Fibroblast of lung (primary cell): ENCODE measurements at places on chromosomes 1 and 21. TPM values are rescaled to one million over a fixed set of nuclear protein-coding genes. Genes with fewer than 3 reads are reported as not detected.

- H3K36me3 ChIP-seq, result peaks cover 6% of the 10 kb centered on the region
- H3K4me3 ChIP-seq, result peak within 1 kb of the TSS; percentile 100
- peak; percentile 83 for DNase-seq
- H3K4me1 ChIP-seq, result peaks cover 3% of the 10 kb centered on the region
- H3K27me3 ChIP-seq, result no peaks in the 10 kb centered on the region
- H3K27ac ChIP-seq, result peak within 1 kb of the TSS; percentile 68
Observed at GRCh38 chr1:153985941-153986761, at the start of gene RAB13. TSS of gene RAB13 (minus strand) at chr1:153986339. CDS start at chr1:153986236, 103 bp downstream.

- no peaks in the 10 kb centered on the region for H3K27me3 ChIP-seq
- no peaks in the 10 kb centered on the region for H3K4me1 ChIP-seq
- no peak overlapping the region for H3K27ac ChIP-seq
- DNase-seq, result no peak
Observed at GRCh38 chr1:15838721-15839120, 8.8 kb upstream of the SPEN start.

Gene RHD
- not detected in 2 replicates for total RNA-seq

Gene CFHR2
- not detected in 2 replicates for total RNA-seq

DNA sequence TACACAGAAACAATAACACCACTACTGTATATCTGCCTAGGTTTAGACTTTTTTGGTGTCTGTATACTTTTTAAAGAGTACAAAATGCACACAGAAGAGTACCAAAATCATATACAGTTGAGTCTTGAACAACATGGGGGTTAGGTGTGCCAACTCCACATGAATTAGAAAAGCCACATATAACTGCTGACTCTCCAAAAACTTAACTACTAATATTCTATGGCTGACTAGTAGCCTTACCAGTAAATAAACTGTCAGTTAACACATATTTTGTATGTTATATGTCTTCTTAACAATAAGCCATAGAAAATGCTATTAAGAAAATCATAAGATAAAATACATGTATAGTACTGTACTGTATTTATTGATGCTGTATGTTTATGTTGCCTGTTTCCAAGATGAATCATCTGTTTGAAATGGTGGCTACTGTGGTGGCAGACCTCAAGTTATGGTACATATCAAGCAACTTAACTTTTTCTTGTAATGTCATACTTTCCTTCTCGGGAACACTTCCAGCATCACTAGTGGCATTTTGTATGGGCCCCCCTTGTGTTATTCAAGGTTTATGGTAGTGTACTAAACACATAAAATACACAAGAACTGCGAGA, 71.2 kb downstream of the LHX4 start:
- H3K27me3 ChIP-seq, result no peaks in the 10 kb centered on the region
- no peak overlapping the region for H3K27ac ChIP-seq
- DNase-seq, result peak; percentile 33

DNA sequence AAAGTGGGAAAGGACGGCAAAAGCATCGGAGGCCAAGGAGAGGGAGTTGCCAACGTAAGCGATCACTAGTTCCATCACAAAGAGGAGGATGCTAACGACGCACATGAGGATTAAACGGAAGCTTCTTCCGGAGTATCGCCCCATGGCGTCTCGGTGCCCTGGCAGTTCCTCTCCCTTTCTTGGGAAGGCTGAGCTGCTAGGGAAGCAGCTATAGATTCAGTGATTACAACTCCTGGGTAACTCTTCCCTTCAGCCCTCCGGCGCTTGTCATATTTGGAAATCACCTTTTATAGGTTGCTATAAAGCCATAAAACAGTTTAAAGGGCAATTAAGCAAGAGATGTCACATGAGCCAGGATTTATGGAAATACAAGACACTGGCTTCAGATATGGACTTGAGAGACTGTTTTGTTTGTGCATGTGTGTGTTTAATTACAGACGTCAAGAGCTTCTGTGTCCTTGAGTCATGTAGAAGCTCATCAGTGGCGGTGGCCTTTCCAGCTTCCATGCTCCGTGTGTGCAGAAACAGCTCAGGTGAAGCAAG, 30.6 kb upstream of the SLC30A10 start:
- H3K27ac ChIP-seq, result no peak overlapping the region
- H3K36me3 ChIP-seq, result no peaks in the 10 kb centered on the region
- no peak for DNase-seq
- H3K4me3 ChIP-seq, result no peak overlapping the region
- no peaks in the 10 kb centered on the region for H3K4me1 ChIP-seq

Gene PTPRU
- total RNA-seq, result 25.8 and 27.0 TPM in 2 replicates

Gene PM20D1
- not detected in 2 replicates for total RNA-seq

Gene CELA3B
- not detected in 2 replicates for total RNA-seq

DNA sequence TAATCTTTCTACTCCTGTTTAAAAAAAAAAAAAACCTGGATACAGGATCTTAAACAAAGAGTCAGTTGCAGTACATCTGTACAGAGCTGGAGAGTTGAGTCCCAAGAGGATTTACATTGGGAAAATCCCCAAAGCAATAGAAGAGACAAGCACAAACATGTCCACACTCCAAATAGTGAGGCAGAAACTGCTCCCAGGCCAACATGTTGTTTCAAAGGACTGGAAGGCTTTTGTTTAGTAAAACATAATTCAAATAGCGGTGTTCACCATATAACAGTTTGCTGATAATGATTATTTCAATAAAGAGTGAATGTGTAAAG, 425.4 kb downstream of the ADGRL2 start:
- no peak overlapping the region for H3K4me3 ChIP-seq
- H3K36me3 ChIP-seq, result no peaks in the 10 kb centered on the region
- no peaks in the 10 kb centered on the region for H3K27me3 ChIP-seq
- H3K4me1 ChIP-seq, result peaks cover 7% of the 10 kb centered on the region
- no peak overlapping the region for H3K27ac ChIP-seq

- no peak for DNase-seq
- peaks cover 11% of the 10 kb centered on the region for H3K27me3 ChIP-seq
- H3K4me3 ChIP-seq, result no peak overlapping the region
- peaks cover 9% of the 10 kb centered on the region for H3K4me1 ChIP-seq
- H3K36me3 ChIP-seq, result no peaks in the 10 kb centered on the region
Observed at GRCh38 chr21:38675182-38675824, 130.4 kb upstream of the ETS2 start.

Gene SAMD11
- 3.8 and 7.7 TPM in 2 replicates for total RNA-seq

DNA sequence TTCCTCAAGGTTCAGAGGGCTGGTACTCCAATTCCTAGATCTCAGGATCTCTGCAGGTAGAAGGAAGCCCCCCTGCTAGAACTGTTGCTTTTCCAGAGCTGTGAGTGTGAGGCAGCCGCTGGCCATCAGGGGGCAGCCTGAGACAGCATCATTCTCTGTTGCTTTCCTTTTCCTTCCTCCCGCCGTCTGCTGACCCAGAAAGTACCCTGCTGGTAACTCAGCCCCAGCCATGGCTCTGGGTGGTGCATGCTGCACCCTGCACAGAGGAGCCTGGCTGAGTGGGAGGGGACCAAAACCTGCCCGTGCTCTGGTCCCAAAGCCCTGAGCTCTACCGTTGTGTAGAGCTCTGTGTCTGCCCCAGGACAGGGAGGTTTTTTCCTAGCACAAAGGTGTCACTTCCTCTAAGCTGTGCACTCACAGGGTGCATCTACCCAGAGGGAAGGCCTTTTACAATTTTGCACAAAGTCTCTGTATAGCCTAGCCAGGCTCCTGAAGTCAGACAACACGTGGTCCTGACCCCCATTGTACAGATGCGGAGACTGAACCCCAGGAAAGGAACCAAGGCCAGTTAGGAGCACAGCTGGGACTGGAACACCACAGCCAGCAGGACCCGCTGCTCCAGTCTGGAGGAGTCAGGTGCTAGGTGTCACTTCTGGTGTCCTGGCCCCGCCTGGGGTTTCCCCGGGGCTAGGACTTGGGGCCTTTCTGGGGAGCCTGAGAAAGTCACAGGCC, 5.6 kb upstream of the FAM131C start:
- H3K4me1 ChIP-seq, result peaks cover 16% of the 10 kb centered on the region
- H3K27ac ChIP-seq, result no peak overlapping the region

DNA sequence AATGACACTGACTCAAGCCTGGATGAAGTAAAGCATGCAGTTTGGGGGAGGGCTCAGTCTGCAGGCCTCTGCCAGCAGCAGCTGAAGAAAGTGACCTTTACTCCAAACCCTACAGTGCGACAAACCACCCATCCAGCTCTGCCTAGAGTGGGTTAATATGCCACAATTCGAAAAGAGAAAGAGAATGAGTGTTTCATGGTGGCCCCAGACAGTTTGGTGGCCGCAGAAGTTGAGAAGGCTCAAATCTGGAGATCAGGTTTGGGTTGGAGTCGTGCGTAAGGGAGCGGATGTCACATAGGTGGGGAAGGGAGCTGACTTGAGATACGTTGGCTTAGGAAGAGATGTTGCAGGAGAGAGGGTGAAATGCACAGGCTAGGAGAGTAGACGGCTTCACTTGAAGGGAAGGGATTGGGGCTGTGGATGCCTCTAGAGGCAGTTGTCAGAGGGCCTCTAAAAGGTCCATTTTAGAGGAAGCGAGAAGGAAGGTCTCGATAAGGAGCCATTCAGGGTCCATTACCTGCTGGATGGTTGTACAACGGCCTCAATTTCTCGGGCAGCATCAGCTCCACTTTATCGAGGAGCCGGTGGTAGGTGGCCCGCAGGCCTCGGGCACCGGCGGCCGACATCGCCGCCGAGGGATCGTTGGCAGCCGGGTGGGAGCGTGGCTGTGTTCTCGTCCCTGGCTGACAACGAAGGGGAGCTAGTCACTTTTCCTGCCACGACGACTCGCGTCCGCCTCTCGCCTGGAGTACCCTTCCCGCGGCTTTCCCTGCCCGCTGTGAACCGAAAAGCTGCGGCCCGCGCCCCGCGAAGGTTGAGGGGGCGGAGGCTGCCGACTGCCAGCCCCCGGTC, 1.0 kb upstream of the DCAF6 start:
- H3K36me3 ChIP-seq, result no peaks in the 10 kb centered on the region
- H3K27ac ChIP-seq, result peak overlapping the region; percentile 98
- no peaks in the 10 kb centered on the region for H3K27me3 ChIP-seq
- H3K4me1 ChIP-seq, result no peaks in the 10 kb centered on the region
- DNase-seq, result peak; percentile 51

Gene SLC45A3
- total RNA-seq, result 1.5 and 2.3 TPM in 2 replicates

Gene THBS3
- 36.8 and 38.3 TPM in 2 replicates for total RNA-seq

DNA sequence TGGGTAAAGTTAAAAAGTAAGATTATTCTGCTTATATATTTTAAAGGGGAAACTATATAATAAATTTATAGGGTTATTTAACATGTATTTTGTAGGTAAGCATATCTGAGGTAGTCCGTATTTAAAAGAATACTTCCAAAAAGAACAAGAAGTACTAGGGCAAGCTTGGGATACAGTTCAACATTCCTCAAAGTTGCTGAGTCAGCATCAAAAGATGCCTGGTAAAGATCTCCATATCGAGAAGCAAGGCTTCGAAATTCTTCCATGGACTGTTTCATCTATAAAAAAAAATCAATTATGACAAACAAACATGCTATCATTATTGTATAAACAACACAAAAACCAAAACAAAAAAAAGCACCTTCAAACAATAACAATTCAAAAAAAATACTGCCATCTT, 67.7 kb downstream of the INTS7 start:
- no peaks in the 10 kb centered on the region for H3K4me1 ChIP-seq
- DNase-seq, result no peak
- H3K36me3 ChIP-seq, result no peaks in the 10 kb centered on the region

DNA sequence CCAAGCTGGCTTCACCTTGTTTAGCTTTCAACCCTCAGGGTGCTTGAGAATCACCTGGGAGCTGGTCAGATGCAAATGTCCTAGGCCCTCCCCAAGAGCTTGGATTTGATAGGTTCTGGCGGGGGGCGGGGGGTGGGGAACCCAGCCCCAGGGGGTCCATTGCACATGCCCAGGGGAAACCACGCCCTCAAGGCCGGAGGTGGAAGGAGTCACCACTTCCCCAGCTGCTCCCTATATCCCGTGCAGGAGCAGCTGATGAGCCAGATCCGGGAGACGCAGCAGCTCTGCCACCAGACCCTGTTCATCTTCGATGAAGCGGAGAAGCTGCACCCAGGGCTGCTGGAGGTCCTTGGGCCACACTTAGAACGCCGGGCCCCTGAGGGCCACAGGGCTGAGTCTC, 5.8 kb downstream of the TOR3A start:
- H3K4me1 ChIP-seq, result peaks cover 15% of the 10 kb centered on the region
- no peak overlapping the region for H3K27ac ChIP-seq
- H3K27me3 ChIP-seq, result no peaks in the 10 kb centered on the region
- H3K36me3 ChIP-seq, result peaks cover 11% of the 10 kb centered on the region

DNA sequence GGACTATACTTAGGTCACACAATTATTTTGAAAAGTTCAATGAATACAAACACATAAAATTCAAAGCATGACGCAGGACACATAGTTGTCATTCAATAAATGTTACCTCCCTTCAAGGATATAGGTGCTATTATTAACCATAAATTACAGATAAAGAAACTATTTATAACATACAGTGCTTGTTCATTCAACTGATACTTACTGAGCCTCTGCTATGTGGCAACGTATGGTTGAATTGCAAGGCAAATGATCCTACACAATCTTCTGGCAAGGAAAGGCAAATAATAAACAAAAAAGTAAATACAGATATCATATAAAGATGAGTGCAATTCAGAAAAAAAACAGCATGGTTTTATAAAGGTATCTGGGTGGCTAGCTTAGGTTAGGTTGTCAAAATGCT, 614.7 kb downstream of the LTN1 start:
- no peak overlapping the region for H3K27ac ChIP-seq
- no peaks in the 10 kb centered on the region for H3K36me3 ChIP-seq
- H3K4me3 ChIP-seq, result no peak overlapping the region
- no peak for DNase-seq

DNA sequence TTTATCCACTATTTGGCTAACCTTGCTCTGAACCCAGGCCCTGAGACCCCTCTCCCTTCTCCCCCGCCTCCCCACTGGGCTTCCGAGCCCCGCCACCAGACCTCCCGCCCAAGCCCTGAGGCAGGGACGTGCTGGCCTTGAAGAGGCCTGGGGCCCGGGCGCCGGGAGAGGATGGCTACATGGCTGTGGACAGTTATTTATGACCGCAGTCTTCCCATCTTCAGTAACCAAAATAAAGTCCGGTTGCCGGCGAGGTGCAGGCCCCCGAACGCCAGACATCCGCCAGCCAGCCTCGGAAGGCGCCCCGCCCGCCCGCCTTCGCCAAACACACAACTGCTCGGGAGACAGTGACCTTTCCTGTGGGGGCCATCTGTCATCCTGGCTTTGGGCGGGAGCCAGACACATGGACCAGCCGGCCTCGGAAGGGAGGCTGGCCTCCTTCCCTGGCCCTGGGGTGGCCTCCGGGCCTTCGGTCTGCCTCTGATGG, 69.0 kb downstream of the DHRS3 start:
- no peaks in the 10 kb centered on the region for H3K27me3 ChIP-seq
- DNase-seq, result peak; percentile 22
- no peak overlapping the region for H3K4me3 ChIP-seq
- H3K36me3 ChIP-seq, result no peaks in the 10 kb centered on the region
- H3K27ac ChIP-seq, result peak overlapping the region; percentile 62

Gene LGR6
- not detected in 2 replicates for total RNA-seq

DNA sequence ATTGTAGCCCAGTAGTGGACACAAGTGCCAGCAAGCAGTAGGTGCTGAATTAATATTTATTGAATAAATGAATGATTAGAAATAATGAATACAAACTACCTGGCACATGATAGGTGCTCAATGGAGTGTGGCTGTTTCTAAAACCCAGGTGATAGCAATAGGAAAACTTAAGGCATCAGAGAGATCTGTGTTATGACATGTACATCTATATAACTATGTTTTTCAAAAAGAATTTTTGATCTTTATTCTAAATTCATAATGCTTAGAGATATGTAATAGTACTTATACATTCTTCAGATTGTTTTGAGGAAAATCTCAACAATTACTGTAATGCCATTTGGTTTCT, 5.0 kb downstream of the GADD45A start:
- no peak overlapping the region for H3K4me3 ChIP-seq
- peaks cover 6% of the 10 kb centered on the region for H3K4me1 ChIP-seq
- no peak for DNase-seq
- H3K36me3 ChIP-seq, result peaks cover 6% of the 10 kb centered on the region
